Fibroblast of skin of back (primary cell): ENCODE measurements at places on chromosomes 1 and 21.

DNA sequence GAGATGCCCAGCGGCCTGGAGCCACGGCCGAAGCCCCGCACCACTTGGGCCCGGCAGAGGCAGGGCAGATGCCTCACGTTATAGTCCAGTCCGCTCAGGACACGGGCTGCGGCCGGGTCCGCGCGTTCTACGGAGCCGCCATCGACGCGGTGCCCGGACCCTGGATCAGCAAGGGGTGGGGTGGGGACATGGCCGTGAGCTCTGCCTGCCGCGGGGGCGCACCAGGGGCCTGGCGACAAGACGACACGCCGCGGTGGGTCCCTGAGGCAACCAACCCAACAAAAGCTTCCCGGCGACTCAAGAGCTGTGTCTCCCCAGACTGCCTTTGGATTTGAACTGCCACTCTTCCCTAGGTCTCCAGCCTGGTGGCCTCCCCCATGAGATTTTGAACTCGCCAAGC, 211.4 kb upstream of the GREM2 start:
- no peak for DNase-seq

DNA sequence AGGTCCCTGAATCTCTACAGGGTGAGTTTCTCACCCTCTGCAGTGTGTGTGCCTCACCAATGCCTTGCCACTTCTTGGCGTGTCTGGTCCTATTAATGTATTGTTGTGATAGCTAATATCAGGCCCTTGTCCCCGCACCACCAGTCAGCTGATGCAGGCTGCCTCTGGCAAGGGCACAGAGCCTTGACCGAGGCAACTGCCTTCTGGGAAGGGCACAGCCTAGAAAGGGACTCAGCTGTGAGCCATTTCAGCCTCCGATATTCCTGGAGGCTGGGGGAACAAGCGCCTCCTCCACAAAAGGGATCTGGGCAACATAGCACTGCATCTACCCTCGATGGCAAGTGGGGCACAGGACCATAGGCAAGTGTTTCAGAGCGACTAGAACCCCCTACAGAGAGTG, 27.0 kb downstream of the IL10RB start:
- DNase-seq = no peak

DNA sequence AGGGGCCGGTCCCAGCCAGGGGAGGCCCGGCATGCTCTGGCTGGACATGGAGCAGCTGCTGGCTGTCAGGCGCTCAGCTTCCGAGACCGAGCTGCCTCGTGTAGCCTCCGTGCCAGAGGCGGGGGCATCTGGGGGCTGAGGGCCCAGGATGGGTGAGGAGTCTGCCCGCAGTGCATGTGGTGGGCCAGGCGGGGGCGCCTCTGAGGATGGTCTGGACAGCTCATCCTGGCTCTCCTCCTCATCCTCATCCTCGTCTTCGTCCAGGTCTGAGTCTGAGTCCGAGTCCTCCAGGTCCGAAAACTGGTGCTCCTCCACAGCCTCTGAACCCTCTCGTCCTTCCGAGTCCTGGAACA, 28.9 kb upstream of the EDN2 start:
- DNase-seq = no peak

DNA sequence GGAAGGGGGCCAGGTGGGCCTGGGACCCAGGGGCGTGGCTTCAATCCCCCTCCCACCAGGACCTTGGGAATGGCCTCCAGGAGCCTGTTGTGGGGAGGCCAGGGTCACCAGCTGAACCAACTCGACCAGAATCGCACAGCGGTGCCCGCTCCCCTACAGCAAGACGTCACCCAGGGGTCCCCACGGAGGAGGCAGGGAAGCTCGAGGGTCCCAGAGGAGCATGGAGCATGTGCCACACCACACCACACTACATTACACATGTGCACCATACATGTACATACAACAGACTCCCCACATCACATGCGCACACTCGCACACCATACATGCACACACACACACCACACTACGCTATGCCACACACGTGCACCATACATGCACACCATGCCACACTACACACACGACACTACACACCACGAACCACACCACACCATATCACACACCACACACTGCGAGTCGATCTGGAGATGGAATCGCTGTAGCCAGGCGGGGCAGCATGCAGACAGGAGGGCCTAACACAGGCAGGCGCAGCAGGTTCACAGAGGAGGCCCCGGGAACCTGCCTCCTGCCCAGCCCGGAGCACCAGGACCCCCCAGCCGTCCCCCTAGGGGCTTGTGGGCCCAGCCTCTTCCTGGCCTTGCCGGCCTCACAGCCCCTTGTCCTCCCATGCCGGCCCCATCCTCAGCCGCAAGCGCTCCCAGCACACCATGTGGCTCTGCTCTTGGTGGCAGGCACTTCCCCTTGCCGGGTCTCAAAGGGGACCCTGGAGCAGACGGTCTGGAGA, 596 bp downstream of the ITGB2 start:
- DNase-seq = no peak
